ENCODE measurements at places on chromosomes 2 and 18.

GRCh38 chr18:42113529-42114191 lies 158.6 kb downstream of the PIK3C3 start:
- DNase-seq = no peak

DNA sequence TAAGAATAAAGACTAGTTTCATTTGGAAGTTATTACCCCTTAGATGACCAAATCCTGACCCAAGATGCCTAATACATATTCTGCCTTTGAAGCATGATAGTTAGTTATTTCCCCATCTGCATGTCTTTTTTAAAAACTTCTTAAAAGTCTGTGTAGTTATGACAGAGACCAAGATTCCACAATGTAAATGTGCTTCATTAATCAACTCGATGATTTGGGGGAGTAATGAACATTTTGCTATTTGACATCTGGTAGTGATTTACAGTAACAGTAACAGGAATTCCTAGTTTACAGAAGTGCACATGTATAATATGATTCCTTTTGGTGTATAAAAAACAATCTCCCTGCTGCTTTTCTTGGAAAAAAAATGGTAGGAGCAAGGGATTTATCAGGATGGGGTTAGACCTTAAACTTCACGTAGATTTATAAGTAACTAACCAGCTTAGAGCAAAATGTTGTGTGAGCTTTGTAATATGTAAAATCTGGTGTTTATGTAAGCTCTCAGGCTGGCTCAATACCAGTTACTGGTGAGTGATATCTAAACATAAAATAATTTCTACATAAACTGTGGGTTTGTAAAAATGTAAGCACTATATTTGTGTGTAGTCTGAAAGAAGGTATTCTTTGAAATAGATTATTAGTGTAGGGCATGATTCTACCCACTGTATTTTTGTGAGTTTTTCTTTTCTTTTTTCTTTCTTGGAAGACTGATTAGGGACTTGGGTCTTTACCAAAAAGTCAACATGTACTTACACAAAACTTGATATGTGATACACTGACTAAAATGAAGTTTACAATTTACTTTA lies 641.6 kb downstream of the EPHA4 start:
- no peak for DNase-seq

GRCh38 chr2:226892729-226893128 lies 56.9 kb downstream of the RHBDD1 start:
- no peak for DNase-seq

DNA sequence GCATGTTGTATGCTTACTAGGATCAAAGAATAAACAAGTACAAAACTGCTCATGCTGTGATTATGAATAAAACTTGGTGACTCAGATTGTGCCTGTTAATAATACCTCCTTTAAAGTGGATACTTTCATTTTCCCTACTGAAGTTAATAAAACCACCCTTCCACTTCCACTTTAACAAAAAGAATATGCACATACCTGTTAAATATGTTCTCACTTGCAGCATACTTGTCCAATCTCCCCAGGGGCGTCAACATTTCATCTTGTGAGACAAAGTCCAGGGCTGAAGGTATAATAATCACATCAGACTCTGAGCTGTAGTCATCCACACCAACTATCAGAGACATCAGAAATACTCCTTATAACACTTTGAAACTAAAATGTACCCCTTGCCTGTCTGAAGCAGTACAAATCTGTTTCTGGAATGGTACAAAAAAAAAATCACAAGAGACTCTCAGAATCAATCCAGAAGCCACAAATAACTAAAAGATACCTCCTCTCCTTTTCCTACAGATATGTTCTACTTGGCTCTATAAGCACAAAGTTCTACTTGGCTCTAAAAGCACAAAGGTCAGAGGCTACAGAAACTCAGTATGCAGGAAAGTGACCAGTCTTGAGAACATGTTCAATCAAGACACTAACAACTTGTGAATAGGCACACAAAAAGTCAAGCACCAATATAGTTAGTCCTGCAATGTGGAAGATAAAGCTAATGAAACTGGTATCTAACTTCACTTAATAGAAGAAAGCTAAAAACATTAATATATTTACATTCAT lies 19.3 kb downstream of the PPP4R1 start:
- no peak for DNase-seq

DNA sequence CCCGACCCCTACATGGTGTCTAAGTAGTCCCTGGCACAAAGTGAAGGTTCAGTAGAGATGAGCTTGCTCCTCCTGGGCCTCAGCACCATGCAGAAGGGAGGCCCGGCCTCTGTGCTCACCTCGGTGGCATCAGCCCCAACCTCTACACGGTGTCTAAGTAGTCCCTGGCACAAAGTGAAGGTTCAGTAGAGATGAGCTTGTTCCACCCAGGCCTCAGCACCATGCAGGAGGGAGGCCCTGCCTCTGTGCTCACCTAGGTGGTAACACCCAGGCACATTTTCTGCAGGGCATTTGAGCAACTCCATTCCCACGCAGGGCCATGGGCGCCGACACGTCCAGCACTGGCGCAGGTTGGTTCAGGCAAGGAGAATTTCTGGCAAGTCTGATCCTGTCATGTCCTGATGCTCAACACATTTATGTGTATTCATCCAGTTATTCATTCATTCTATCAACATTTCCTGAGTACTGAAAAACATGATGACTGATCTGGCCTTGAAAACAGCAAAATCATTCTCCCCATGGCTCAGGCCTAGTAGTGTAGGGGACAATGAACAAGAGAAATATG lies 408.2 kb upstream of the MYT1L start:
- DNase-seq = no peak

DNA sequence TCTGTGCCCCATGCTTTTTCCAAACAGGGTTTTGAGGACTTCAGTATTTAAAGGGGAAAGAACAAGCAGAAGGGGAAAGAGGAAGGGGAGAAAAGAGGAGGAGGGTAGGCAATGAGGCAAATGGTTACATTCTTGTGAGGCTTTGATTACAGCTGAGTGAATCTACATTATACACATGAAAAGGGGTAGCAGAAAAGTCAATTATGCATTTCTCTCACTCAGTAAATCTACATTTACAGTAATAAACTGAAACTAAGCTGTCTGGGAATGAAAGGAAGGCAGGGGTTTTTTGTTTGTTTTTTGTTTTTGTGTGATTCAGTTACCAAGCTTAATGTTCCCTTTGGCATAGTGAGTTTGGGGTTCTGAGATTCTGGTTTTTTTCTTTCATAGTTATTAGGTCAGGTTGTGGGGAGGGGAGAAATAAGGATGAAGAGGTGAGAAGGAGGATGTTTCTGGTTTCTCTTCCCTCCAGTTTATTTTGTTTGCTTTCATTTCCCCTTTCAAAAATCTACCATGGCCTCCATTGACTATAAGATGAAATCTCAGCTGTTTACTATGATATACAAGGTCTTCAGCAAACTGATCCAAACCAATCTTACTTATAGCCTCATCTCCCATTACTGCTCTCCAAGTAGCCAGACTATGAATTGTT lies 18.7 kb downstream of the C18orf63 start:
- no peak for DNase-seq

DNA sequence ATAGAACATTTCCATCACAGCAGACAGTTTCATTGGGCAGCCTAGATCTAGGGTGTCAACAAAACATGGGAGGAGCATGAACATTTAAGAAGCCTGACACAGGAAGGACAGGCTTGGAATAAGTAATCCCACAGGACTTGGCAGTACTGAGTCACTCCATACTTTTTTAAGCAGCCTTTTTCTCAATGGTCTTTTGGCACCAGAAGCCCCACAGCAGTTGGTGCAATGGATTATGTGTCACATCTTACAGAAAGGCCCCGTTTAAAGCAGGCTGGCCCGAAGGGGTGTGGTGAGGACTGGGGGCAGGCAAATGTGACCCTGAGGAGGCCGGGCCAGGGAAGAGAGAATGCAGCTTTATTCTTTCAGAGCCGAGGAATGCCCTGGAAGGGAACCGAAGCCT lies 26.6 kb downstream of the SPTBN1 start:
- no peak for DNase-seq

DNA sequence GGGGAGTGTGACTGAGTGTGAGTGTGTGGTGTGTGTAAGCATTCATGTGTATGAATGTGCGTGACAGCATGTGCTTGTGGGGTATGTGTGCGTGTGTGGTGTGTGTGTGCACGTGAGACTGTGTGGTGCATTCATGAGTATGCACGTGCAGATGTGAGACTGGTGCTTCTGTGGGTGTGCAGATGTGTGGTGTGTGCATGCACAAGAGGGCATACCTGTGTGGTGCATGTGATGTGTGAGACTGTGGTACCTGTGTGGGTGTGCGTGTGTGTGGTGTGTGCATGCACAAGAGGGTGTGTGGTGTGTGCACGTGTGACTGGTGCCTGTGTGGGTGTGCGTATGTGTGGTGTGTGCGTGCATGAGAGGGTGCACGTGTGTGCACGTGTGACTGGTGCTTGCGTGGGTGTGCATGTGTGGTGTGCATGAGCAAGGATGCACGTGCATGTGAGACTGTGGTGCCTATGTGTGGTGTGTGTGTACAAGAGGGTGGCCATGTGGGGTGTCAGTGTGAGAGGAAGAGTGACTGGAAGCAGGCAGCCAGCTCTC lies 213.3 kb downstream of the TWIST2 start:
- DNase-seq = no peak

DNA sequence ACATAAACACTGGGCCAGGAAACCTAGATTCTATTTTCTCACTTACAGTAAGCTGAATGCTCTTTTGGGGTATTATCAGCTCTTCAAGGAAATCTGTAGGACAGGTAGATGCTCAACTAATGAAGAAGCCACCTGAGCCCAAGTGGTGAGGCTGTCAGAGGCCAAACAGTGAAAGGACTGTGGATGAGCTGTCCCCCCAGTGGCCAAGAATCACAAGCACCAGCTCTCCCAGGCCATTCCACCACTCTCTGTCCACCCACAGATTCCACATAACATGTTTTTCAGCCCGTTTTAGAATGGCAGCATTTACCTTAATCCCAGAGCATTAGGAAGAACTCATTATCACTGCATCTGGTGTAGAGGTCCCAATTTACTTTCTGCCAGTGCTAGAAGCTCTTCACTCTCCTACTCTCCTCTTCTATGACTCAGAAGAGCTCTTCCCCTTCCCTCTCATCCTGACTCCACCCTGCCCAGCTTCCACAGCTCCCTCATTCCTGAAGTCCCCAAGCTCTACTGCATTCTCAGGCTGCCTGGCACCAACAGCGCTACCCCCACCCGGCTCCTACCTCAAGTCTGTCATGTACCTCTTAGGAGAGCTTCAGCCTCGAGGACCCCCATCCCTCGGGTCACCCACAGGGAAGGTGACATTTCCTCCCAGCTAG lies 43.8 kb upstream of the GORASP2 start:
- DNase-seq = no peak

DNA sequence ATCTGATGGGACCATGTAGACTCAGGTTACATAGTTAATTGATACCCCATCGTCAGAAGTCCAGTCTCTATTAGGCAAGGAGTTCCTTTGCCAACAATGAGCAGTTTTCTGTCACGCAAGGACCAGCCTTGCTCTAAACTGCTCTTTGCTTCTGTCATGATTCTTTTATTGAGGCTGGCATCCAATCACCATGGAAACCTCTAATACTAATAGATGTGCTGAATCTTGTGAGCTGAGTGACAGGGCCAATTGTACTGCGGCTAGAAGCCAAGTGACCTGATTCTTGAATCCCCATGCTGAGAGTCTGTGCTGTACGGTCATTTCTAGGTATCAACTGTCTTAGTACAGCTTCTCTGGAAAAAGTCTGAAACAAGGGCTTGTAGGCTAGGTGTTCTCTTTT lies 395.6 kb downstream of the RND3 start:
- DNase-seq = no peak

Data from substantia nigra (tissue), 51 donors.